Activated T-cell treated with anti-CD3 and anti-CD28 coated beads for 1 hour (primary cell): ENCODE measurements at places on chromosomes 5 and 9.

GRCh38 chr9:99055384-99055783 lies 49.5 kb upstream of the TGFBR1 start:
- no peak for DNase-seq

DNA sequence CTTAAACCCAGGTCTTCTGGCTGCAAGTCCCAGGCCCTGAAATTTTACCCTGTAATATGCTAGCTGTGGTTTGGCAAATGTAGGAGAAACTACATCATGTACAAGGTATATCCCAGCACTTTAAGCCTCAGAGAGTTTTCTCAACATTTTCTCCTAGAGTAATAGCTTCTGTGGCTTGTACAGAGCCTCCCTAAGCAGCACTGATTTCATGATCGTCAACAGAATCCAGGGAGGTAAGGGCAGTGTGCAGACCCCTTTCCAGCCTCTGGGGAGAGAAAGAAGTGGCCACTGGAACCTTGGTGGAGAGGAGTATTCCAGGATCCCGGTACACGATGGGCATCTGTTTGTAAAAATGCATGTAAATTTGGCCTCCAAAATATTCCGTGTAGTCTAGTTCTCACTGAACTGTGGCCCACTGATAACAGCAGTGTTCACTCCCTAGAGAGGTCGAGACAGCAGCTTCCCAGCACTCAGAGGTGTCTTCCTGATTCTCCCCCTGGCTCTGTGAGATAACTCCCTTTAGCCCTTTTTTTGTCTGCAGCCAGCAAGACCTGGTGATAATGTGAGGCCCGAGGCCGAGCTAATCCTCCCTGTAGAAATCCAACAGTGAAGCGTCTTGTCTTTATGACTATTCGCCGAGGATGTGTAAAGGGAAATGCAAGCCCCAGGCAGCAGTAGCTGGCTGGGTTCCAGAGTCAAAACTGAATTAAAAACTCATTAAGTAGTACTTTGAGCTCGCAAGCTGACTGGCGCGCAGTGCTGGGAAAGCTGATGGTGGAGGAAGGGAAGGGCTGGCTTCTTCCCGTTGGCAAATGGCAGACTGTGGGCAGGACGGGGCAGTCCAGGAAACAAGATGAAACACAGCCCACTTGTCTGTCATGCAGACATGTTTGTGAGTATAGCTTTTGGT lies 59.0 kb downstream of the MAP1B start:
- no peak for DNase-seq

DNA sequence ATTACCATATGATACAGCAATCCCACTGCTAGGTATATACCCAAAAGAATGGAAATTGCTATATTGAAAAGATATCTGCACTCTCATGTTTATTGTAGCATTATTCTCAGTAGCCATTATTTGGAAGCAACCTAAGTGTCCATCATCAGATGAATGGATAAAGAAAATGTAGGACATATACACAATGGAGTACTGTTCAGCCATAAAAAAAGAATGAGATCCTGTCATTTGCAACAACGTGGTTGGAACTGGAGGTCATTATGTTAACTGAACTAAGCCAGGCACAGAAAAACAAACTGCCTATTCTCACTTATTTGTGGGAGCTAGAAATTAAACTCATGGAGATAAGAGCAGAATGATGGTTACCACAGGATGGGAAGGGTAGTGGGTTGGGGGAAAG lies 63.1 kb upstream of the TTC23L start:
- no peak for DNase-seq

- no peak for DNase-seq
These were observed 16.8 kb downstream of the ACSL6 start for GRCh38 chr5:131994533-131995226.

DNA sequence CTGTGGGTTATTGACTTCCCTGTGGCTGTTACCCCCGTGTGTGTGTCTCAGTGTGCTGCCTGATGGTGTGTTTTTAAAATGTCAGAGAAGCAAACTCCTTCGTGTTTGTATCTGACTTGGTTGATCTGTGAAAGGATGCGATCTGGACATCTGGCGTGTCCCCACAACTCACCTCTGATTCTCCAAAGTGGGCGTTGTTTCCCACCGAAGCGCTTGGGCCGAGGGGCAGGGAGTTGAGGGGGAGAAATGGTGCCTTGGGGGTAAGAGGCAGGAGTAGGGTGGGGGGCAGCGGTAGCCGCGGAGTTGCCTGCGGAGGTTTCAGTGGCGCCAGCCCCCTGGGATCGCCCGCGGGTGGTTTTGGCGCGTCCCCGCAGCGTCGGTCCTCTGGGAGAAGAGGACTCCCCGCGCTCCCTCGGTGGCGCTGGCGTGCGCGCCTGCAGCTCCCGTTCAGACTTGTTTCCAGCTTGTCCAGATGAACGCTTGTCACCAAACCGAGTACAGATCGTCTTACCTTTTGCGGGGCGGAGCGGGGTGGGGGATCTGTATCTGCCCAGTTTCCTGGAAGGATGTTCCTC lies 1.1 kb downstream of the MAST4 start:
- no peak for DNase-seq

GRCh38 chr5:32223972-32224609 lies 50.0 kb upstream of the GOLPH3 start:
- no peak for DNase-seq

GRCh38 chr9:127360829-127361228 lies 36.1 kb upstream of the SLC2A8 start:
- DNase-seq = no peak

- DNase-seq = no peak
These were observed 52.6 kb upstream of the TCERG1 start for GRCh38 chr5:146394486-146394885.

DNA sequence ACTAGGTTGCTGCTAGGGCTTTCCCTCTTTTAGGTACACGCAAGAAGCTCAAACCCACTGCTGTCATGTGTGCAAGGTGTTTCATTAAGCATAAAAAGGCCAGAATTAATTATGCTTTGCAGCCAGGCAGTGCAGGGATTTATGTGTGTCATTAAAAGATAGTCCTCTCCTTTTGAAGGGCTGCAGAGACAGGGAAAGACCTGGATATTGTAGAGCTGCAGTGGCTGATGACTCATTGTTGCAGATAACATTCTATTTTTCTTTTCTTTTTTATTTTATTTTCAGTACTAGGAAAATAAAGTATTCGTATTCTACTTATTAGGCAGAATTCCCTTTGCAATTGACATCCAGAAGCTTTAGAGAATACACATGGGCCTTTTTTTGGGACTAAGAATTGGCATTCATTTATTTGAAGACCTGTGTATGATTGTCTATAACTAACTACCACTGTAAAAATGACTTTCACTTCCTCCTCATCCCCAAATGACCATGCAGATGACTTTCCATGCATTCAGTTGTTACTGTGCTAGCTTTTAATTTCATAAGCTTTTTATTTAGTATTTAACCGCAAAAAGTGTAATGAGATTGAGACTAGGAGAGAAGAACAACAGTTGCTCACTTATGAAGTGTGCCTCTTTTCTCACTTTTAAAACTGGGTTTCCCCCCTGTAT lies 113.0 kb downstream of the PAM start:
- DNase-seq = no peak

DNA sequence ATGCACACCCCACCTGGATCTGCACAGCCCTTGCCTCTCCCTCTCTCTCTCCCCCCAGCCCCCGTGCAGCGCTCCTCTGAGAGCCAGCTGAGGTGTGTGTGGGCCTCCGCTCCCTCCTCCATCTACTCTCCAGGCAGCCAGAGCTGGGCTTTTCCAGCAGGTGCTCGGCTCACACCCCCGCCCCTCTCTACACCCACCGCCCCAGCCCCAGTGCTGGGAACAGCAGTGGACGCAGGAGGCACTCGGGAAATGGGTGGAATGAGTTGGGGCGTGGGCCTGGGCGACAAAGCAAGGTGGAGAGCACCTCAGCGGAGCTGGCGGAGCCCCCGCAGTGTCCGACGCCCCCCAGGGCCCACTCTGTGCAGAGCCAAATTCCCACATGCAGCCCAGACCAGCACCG lies 13.3 kb upstream of the LHX3 start:
- DNase-seq = no peak

DNA sequence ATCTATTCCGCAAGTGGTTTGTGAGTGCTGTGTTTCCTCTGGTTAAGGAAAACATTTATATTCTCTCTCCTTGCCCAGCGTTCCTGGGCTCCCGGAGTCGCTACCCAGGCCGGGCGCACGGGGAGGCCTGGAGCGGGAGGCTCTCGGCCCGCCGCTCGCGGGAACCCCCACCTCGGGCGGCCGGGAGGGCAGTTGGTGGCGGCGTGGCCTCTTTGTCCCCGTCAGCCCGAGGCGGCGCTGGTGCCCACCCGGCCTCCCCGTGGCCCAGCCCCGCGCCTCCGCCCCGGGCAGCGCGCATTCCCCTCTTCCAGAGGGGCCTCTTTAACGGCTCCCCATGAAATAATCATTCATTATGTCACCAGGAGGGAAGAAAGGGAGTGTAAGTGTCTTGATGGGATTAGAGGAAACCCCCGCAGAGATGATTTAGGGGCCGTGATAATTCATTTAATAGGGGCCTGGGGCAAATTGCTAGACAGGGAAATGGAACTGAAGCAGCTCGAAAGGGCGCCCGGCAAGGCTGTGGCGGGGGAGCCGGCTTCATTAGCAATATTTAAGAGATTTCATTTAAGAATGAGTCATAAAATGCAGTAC lies 181.9 kb upstream of the TBCA start:
- DNase-seq = no peak

DNA sequence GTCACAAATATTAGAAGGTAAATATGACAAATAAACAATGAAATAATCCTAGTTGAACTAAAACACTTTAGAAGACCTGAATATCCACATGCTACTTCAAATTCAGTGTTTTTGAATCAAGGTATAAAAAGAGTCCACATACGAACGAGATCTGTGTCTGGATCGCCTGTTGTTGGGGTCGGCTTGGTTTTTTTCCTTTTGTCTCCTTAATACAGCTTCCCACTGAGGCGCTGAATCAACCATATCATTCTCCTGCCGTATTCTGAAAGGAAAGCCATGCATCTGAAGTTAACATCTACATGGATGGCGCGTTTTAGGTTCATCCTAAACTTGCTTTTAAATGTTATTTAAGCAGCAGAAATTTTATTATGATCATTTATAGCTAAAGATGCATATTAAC lies 235.2 kb downstream of the EPB41L4A start:
- DNase-seq = no peak

- no peak for DNase-seq
These were observed 199.5 kb downstream of the ALDH1A1 start for GRCh38 chr9:72753266-72753893.

DNA sequence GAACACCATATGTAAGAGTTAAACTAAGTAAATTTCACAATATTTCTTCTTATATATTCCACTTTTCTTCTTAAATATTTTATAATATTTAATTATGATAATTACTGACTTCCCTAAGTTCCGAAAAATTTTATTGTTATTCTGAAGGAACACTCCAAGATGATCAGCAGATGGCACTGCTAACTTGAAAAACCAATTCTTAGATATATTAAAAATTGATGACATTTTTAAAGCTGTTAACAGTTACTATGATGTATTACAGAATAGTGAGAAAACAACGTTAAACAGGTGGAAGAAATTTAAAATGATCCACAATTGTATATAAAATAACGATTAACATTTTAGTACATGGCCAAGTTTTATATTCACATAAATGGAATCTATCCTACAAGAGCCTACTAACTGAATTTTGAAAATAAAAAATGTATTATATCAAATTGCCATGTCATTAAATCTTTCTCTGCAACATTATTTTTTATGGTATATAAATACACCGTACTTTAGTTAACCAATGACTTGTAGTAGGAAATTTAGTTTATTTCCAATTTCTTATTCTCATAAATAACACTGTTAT lies 30.1 kb upstream of the MUSK start:
- no peak for DNase-seq

DNA sequence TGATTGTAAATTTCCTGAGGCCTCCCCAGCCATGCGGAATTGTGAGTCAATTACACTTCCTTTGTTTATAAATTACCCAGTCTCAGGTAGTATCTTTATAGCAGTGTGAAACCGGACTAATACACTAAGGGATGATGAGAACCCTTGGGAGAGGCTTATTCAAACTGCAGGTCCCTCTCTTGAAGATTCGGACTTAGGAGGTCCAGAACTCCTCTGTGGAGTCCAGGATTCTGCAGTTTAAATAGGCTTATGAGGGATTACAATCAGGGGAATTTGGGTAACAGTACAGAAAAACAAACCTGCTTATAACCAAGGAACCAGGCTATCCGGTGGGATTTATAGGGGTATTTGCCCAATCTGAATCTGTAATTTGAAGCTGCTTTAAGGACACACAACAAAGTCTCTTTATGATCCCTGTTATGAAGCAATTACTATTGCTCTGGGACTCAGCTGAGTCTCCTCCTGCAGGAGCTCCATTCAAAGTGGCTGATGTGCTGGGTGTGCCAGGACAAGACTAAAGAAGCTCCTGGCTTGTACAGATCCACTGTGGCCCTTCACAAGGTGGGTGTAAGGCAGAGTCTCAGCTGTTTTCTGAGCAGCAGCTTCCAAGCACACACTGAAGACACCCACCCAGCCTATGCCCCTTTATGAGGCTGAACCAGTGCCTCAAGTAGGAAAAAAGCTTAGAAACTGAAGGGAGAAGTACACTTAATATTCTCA lies 41.8 kb upstream of the LHFPL2 start:
- no peak for DNase-seq

DNA sequence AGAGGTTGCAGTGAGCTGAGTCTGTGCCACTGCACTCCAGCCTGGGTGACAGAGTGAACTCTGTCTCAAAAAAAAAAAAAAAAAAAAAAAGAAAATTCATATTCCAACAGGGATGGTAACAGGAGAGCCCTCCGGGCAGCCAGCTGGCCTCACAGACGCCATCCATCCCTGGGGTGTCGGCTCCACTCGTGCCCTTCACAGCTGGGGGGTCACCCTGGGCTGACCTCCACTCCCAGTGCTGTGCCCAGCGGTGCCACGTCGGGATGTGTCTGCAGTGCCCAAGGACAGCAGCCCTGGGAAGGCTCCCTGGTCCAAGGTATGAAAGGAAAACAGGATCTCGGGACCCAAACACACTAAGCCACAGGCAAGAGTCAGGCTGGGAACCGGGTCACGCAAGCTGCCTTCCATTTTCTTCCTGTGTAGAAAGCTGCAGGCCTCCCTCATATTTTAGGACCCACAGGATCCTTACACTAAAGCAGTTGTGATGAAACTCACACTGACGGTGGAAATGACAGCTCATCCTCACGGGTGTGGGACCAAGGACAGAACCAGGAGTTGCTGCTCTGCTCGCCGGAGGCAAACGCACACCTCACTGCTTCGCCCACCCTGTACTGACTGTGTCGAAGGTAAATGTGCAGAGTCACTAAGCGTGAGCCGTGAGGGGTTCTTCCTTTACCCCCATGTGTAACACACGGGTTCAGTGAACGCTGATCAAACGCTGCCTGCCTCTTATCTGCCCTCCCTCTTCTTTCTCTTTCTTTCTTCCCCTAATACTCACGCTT lies 5.3 kb downstream of the SLC12A7 start:
- no peak for DNase-seq

GRCh38 chr5:73668017-73668416 lies 42.0 kb downstream of the ARHGEF28 start:
- DNase-seq = no peak

DNA sequence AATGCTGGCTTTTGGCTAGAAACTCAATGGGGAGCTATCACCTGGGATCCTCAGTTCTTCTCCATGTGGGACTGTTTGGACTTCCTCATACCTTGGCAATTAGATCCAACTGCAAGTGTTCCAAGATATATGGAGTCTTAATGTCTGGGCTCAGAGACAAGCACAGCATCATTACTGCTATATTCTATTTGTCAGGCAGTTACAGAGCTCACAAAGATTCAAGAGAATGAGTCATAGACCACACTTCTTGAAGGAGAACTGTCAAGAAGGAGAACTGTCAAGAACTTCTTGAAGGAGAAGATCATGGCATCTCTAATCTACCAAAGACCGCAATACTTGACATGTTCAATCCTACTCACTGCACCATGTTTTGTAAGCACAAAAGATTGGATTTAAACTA lies 106.8 kb upstream of the NREP start:
- no peak for DNase-seq

- no peak for DNase-seq
These were observed 167.0 kb downstream of the CRB2 start for GRCh38 chr9:123523001-123523400.
